Prostate gland (tissue), 2 donors: ENCODE measurements at places on chromosomes 7 and 10.

DNA sequence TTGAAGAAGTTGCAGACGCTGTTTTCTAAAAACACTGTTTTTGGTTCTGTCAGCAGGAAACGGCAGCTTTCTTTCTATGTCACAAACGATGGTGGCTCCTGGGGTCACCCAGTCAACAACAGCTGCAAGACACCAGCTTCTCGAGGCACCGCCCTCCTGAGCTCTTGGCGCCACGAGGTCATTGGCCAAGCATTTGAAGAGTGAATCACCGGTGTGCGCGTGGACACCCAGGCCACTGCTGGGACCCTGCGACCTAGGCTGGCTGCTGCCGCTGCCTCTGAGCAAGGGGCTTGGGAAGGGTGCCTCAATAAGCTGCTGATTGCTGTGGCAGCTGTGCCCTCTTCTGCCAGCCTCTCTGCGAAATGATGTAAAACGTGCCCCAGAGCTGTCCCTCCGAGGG lies 22.5 kb upstream of the VIPR2 start:
- DNase-seq = no peak

DNA sequence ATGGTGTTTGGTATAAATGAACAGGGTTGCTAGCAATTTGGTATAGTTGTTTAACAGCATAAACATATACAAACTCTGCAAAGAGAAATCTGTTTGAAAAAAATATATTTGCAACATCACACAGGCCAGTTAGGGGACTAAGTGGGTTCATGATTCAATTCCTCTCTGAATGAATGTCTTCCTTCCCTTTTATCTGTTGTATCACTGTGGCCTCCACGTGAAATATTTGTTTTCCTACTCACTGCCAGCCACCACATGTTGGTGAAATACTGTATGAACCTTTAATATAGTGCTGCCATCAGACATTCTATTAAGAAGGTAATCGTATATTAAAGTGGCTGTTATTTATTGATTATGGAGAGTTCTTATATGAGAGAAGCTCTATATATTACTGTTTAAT lies 157.0 kb downstream of the ARID5B start:
- DNase-seq = no peak

DNA sequence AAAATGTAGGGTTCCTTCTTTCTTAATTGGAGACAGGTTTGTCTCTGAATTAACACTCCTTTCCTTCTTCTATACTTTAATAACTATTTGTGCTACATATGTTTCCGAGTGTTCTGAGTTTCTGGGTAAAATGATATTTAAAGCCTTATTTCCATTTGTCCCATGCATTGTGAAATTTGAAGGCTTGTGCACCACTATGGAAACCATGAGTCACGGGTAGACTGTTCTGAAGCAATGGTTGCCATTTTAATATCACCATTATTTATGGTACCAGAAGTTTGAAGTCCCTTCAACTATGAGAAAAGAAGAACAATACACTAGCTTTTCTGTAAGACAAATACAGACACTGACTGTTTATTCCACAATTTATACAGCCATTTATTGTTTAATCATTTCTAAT lies 44.7 kb upstream of the ZEB1 start:
- no peak for DNase-seq

DNA sequence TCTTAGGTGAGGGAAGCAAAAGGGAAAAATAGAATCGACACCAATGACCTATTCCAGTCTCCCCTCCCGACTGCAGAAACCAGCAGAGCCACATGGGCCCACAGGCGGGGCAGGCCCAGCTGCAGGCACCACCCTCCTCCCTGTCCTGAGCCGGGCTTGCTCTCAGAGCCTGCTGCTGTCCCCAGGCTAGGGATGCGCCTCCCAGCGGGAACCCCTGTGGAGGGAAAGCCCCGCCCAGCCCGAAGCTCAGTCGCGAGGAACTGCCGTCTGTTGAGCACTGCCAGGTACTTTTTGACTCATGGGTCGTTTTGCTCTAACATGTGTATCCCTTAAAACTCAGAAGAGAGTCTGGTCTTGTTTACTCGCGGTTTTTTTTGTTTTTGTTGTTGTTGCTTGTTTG lies 124.5 kb upstream of the RET start:
- peak; percentile 34 for DNase-seq

- no peak for DNase-seq
Measured at GRCh38 chr7:97075928-97076327, 41.6 kb upstream of the SDHAF3 start.

DNA sequence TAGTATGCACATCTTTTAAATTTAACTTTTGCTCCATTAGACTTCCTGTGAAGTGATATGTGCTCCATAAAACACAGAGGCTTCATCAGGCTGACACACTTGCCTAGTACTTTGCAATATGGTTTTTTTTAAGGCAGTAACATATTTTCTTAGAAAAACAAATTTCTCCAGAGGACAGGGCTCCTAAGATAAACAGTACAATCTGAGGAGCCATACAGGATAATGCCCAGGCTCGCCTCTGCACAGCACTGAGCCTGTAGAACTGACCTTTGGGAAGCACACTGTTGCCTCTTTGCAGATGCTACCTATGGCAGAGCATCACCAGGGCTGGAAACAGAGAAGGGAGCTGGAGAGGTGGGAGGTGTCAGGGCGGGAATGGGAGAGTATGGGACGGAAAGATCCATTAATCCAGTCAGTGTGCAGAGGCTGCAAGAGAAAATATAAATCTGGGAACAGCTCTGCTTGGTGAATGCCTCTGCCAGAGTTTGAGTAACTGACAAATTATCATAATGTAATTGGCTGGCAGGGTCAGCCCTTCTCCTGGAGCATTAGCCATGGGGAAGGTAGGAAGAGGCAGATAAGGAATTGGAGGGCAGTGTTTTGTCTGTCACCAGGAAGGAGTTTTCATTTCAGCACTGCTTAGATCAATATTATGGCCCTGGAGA lies 132.3 kb downstream of the CREB5 start:
- DNase-seq = no peak

DNA sequence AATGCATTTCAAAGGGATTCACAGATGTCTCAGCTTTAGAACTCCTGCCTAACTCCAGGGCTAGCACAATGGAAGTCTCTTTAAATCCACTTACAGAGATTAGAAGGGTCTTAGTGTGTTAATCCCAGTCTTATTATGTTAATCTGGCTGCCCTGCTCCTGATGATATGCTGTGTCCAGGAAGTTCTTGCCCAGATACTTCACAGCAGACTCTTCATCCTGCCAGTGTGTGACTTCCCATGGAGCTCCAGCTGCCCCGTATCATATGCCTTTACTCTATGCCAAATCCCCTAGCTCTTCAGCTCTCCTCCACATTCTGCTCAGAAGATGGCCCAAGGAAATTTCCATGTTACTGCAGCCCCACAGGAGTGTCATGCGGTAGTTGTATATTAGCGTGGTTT lies 533.8 kb downstream of the GALNT17 start:
- no peak for DNase-seq

DNA sequence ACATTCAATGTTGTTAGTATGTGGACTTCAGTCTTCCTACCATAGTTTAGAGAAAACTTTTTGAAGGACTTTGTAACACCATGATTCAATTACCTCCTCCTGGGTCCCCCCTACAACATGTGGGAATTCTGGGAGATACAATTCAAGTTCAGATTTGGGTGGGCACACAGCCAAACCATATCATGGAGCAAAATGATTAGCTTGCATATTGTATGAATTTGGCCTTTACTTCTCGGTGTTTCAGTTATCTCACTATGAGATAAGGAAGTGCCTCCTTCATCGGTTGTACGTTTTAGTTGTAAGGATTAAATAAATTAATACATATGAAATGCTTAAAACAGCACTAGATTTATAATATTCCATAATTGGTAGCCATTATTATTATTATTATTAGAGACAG lies 428.7 kb downstream of the EXOC4 start:
- DNase-seq = no peak

- no peak for DNase-seq
Measured at GRCh38 chr7:44216019-44216418, 15.2 kb downstream of the YKT6 start.

DNA sequence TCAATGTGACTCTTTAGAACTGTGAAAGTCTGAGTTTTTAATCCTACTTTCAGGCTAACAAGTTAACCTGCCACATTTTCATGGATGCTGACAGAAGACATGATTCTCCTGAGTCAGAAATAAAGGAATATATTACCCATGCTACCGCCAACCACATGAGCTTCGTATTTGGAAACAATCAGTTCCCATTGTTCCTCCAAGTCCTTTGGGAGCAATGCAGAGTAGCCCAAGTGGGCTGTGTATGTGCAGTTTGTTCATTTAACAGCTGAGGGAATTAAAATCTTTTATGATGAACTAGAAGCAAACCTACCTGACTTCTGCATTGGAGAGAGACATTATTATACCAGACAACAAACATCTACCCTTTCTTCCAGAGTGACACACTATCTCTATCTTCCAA lies 169.3 kb upstream of the BET1 start:
- no peak for DNase-seq

GRCh38 chr7:132965951-132966350 lies 115.9 kb downstream of the CHCHD3 start:
- DNase-seq = no peak

GRCh38 chr7:105199386-105199785 lies 185.4 kb downstream of the KMT2E start:
- DNase-seq = no peak

DNA sequence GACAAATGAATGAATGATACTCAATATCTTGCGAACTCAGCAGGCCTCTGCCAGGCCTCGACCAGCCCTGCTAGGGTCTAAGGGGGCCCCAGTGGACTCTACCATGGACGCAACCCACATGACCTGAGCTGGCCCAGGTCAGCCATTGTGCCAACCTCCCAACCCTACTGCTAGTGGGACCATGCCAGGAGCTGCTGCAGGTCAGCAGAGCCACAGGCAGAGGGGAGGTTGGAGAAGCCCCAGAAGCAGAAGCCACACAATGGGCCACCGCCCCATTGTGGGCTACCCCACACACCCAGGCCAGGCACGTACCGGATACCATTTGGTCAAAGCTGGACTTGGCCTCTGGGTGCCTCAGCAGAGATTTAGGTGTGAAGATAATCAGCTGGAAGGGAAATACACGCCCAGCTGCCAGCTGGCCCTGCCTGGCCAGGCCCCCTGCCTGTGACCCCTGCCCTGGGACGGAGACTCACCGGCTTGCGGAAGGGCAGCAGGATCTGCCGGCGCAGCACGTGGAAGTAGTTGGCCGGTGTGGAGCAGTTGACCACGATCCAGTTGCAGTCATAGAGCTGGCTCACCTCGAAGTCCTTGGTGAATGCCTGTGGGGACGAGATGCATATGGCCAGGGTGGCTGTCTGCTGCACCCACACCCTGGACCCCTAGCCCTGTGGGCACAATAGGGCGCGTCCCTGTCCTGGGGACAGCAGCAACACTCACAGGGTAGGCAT lies 24.5 kb downstream of the OGDHL start:
- DNase-seq = no peak

GRCh38 chr7:35792472-35792871 lies 8.4 kb upstream of the SEPTIN7 start:
- no peak for DNase-seq

DNA sequence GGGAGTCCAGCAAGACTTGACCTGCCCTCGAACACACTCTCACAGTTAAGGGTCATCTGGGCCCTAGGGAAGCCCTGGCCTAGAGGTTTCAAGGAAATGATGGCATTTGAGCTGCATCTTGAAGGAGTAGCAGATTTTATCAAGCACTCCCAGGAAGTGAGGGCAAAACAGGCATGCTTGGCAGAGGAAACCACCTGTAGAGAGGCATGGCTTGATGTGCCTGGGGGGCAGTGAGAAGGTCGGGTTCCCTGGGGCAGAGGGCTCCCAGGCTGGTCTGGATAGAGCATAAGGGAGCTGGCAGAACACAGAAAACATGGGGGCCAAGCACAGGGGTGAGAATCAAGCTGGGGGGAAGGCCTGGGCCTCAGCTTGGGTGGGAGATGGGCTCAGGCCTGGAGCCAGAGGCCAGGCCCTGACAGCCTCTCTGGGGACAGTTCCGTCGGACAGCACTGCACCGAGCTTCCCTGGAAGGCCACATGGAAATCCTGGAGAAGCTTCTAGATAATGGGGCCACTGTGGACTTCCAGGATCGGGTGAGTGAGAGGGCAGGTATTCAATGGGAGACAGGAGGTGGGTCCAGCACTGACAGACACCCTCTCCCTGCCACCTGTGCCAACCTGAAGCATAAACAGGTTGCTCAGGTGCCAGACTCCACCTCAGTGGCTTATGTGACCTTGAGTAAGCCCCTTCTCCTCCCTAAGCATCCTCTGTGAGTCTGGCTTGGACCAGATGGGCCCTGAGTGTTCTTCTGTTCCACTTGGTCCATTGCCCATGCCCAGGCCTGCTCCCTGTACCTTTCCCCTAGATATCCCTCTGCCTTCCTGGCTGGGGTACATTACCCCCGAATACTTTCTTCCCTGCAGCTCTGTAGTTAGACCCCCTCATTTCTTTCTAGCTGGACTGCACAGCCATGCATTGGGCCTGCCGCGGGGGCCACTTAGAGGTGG lies 3.5 kb upstream of the HOGA1 start:
- DNase-seq = no peak

GRCh38 chr10:88490231-88490980 lies 92.7 kb downstream of the RNLS start:
- DNase-seq = no peak

- no peak for DNase-seq
Measured at GRCh38 chr10:94006591-94007550, 13.1 kb downstream of the PLCE1 start.

DNA sequence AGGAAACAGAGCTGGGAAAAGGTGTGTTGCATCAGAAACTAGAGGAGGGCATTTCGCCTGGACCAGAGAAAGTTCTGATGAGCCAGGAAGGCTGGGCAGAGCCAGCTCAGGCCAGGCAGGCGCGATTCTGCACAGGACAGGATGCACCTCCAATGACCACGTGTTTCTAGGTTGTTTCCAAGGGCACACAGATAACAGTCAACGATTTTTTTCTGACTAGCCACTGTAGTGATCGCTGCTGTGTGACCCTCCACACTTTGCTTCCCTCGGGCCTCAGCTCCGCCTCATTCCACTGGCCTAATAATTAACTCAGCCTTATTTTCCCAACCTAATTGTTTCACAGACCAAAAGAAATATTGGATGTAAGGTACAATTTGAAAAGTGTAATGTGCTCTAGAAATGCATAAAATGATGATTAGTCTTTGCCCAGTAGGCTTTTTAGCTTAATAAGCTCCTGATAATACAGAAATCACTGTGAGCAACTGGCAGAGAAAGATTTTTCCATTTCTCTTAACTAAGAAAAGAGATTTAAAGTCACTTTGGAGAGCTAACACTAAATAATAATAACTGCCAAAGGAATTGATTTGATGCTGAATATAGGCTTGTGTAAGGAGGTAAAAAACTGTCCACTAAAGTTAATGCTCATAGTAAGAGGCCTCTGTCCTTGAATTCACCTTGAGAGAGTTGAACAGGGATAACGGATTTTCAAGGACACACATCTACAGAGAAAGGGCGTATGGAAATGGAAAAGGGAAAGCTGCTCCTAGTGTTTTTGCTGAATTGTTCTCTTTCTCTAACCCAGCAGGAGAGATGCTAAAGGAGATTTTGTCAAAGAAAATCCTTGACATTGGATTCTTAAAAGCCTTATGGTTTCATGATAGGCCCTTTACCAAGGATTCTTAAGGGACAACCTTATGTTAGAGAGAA lies 291.0 kb upstream of the C7orf33 start:
- no peak for DNase-seq

DNA sequence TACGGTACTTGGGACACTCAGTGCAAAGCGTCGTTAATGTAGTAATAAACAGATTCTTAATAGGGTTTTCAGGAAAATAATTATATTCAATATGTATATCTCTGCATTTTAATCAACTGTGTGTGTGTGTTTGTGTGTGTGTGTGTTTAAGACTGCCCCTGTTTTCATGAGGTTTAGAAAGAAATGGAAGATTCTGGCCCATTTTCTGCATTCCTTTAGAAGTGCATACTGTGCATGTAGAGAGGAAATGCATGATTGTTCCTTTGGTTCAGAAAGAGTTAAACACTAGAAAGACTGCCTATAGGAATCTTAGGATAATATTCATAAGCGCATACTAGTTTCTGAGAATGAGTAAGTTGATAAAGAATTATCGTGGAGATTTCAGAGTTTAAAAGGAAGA lies 975 bp downstream of the CNTNAP2 start:
- no peak for DNase-seq
